ENCODE measurements at places on chromosomes 2 and 18.
A peak's percentile ranks its signal among the peaks of the same experiment; 100 is the strongest.

DNA sequence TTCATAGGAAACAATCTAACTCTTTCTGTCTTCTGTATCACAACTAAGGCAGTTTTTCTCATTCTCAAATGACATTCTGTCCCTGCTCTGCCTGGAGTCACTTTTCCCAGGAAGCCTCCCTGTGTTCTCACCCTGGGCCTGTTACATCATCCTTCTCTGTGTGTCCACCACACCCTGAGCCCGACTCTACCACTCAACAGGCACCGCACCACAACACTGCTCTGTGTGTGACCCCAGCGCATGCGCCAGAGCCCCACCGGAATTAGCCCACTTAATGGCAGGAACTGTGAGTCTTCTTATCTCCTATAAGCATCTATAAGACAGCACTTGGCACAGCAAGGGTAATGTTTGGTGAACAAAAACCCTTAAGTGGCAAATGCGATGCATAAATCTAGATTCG, 32.3 kb downstream of the TGFBRAP1 start:
- DNase-seq = no peak

- no peak for DNase-seq
Observed at GRCh38 chr2:12856934-12857601, 140.3 kb downstream of the TRIB2 start.

DNA sequence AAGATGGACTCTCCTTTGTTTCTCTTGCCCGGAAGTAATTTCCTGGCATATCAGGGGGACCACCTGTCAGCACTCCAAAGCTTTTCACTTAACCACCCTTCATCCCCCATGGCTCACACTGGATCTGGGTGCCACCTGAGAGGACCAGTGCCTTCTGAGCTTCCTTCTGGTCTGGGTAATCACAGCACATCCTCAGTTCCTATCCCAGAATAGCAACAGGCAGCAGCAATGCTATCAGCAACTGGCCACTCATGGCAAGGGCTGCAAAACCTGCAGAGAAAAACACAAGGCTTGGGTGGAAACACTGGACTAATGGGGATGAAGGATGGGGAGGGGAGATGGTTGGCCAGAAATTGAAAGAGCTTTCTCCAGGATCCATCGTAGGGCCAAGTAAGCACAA, 59.9 kb upstream of the STPG4 start:
- no peak for DNase-seq

GRCh38 chr2:214550786-214551185, 139.9 kb downstream of the VWC2L start:
- DNase-seq = no peak

GRCh38 chr2:162974771-162975170, 136.2 kb upstream of the KCNH7 start:
- DNase-seq = no peak

DNA sequence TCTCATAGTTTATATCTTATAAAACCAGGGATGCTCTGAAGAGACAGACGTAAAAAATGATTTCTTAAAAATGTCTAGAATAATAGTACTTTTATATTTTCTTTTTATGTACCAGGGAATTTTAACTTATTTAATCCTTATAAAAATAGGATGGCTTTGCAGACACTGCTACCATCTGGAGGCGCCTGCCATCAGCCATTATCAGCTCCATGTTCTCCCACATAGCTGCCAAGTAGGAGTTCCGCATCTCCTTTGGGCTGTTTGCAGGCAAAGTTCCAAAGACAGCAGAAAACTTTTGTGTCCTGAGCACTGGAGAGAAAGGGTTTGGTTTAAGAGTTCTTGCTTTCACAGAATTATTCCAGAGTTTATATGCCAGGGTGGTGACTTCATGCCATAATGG, 69.2 kb downstream of the MTX2 start:
- no peak for DNase-seq

DNA sequence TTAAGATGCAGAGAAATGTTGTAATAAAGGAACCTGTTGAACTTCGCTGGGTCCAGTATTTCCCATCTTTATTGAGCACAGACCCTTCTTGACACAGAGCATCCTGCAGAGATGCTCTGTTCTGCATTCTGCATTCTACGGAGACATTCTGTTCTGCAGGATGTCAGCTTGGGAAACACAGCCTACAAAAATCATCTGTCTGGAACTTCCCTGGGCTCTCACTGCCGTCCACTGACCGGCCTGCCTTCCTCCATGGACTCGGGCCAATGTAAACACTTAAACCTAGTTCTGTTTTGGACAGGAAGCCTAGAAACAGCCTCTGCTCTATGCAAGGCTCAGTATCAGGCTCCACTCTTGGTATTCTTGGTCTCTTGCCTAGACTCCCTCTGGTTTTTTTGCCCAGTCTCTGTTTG, 90.0 kb upstream of the PPP1CB start:
- DNase-seq = peak; percentile 87

GRCh38 chr2:25044990-25045389, 3.1 kb downstream of the EFR3B start:
- no peak for DNase-seq

DNA sequence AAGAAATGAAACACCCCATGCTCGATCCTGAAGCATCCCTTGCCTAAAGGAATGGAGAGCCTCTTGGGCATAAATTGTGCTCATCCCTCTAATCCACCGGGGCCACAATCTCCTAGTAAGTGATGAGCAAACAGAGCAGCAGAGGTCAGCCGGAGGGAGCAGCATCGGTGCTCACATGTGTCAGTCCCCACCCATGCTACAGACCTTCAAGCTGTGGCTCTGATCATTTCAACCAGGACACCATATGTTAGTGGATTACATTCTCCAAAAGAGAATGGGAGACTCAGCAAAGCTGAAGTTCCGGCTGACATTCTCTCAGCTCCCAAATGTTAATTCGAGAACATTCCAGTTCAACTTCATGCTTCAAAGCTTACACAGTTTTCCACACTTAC, 75.6 kb downstream of the AAK1 start:
- no peak for DNase-seq

- DNase-seq = no peak
Observed at GRCh38 chr18:69022426-69022825, 224.5 kb downstream of the CCDC102B start.

GRCh38 chr18:13534631-13535030, 191.7 kb downstream of the FAM210A start:
- peak; percentile 26 for DNase-seq

- DNase-seq = no peak
Observed at GRCh38 chr18:54003195-54003594, 221.3 kb downstream of the MBD2 start.

- no peak for DNase-seq
Observed at GRCh38 chr18:58400331-58400870, 228.5 kb downstream of the ALPK2 start.

DNA sequence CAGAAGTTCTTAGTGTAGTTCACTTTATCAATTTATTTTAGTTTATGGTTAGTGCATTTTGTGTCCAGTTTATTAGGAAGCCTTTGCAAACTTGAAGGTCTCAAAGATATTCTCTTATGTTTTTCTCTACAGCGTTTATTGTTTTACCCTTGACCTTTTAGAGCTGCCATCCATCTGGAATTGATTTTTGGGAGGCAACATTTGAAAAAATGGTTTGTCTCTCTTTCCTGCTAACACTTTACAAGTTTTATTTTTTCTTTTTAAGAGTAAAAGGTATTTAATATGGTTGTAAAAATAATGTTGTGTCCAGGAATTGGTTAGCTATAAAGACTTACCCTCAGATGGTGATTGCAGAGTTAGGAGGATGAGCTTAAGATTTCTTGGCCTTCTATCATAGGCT, 14.0 kb downstream of the GORASP2 start:
- DNase-seq = no peak

GRCh38 chr2:45020439-45020838, 11.2 kb upstream of the SIX2 start:
- DNase-seq = no peak

DNA sequence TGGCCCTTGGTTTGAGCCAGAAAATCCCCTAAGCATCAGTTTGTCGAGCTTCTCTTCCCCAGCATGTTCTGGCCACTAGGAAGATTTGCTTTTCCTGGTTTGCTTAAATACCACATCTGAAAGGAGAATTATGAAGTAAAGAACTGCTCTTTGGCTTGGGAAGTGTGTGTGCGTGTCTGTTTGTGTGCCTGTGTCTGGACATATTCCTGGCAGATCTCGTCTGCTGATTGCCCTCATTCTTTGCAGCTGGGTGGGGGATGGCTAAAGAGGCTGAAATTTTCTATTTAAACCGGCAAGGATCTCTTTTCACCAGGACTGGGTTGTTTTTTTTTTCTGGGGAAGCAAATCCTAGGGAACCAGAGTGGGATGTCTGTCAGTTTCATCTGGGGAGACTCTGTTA, 57.3 kb upstream of the MBOAT2 start:
- no peak for DNase-seq

GRCh38 chr2:188984680-188985079, 10.5 kb downstream of the COL3A1 start:
- DNase-seq = no peak
